ENCODE measurements at places on chromosomes 12 and 14.

- DNase-seq, result no peak
Observed at GRCh38 chr14:36495666-36496065, 24.4 kb downstream of the NKX2-1 start.

DNA sequence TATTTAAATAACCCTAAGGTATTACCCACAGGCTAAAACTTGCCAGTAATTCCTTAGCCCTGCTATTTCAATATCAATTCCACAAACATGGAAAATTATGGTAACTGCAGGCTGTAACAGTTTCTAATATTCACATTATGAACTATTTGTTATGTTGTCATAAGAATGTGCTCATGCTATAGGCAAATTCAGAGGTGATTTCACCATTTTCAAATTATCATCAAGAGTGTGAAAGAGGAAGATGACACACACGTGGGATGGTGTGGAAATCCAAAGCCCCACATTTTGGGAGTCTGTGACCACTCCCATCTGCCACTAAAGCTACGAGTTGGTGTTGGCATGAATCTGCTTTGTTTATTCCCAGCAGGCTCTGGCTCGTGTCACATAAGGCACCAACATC, 5.9 kb upstream of the MYO1A start:
- no peak for DNase-seq

- no peak for DNase-seq
Observed at GRCh38 chr12:62400135-62400534, 66.5 kb upstream of the MON2 start.

- peak; percentile 35 for DNase-seq
Observed at GRCh38 chr14:36520601-36521525, 831 bp upstream of the NKX2-1 start.

Measured in NCI-H1694 (cell line).